ENCODE measurements at places on chromosomes 5 and 9. TPM values are rescaled to one million over a fixed set of nuclear protein-coding genes. Genes with fewer than 3 reads are reported as not detected.

DNA sequence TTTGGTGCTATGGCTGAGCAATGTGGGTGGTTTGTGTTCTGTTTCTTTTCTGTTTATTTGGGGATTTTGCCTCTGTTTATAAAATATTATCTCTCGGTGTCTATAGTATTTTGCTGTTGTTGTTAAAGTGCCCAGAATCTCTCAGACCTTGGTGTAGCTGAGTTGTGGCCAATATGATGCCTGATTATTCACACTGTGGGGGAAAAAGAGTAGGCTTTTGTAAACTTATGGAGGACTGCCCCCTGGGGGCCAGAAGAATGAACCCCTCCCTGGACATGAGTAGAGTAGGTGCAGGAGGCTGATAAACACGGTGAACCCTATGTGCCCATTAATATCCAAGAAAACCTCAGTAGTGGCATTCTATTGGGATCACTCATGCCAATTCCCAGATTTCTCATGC lies 49.0 kb upstream of the DPYSL3 start:
- no peak overlapping the region for H3K4me3 ChIP-seq
- no peak for DNase-seq
- H3K4me1 ChIP-seq, result no peaks in the 10 kb centered on the region
- H3K27me3 ChIP-seq, result no peaks in the 10 kb centered on the region
- no peaks in the 10 kb centered on the region for H3K36me3 ChIP-seq
- H3K27ac ChIP-seq, result no peak overlapping the region

DNA sequence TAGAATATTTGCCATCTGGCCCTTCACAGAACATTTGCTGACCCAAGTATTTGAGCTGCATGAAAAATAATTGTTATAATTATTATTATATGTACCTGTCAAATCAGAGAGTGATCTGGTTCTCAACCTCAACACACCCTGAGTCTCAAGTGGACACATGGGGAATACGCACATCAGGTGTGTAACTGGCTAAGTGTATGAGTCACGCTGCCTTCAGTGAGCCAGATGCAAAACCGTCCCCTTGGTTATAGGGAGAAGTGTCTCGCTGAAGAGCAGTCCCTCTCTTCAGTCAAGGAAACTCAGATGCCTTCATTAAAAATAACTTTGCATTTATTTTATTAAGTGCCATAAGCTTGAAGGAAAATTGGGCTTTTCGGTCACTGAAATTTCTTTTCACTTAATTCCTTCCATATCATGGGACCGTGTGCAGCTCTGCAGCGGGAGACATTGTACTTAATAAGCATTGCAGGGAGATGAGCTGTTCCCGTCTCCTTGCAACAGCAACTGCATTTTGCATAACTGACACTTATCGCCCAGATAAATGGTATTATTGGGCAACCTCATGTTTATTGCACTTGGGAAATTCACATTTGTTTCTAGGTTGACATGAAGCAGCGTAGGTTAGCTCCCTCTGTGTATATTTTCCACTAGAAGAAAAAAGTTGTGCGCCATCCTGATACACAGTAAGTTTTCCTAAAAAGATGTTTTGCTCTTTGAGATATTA lies 512.3 kb upstream of the DAP start:
- H3K27ac ChIP-seq, result no peak overlapping the region
- H3K27me3 ChIP-seq, result peaks cover 2% of the 10 kb centered on the region
- DNase-seq, result no peak
- no peaks in the 10 kb centered on the region for H3K4me1 ChIP-seq

- H3K4me1 ChIP-seq, result no peaks in the 10 kb centered on the region
- no peak overlapping the region for H3K27ac ChIP-seq
- no peaks in the 10 kb centered on the region for H3K36me3 ChIP-seq
Observed at GRCh38 chr9:132127888-132128534, 33.8 kb upstream of the NTNG2 start.

DNA sequence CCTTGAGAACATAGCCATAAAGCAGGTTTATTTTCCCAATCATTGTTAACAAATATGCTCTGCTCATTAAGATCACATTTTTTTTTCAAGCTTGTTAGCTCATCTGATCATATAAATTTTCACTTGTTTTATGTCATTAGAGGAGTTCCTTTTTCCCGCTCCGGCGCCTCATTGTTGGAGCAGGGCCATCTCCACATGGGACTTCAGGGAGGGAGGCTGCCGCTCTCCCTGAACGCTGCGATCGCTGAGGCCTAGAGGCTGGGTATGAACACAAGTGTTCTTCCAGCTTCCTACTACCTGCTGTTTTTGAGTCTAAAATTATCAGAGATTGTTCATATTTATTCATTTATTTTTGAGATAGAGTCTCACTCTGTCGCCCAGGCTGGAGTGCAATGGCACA lies 246.9 kb downstream of the MPDZ start:
- H3K36me3 ChIP-seq, result no peaks in the 10 kb centered on the region
- no peaks in the 10 kb centered on the region for H3K27me3 ChIP-seq
- H3K4me3 ChIP-seq, result no peak overlapping the region
- no peak for DNase-seq
- no peak overlapping the region for H3K27ac ChIP-seq

GRCh38 chr9:23826120-23826629 lies at the start of gene ELAVL2:
Gene ELAVL2, minus strand, starts transcription at chr9:23826240. Its CDS starts 64,006 bp downstream, at chr9:23762234.
- no peaks in the 10 kb centered on the region for H3K36me3 ChIP-seq
- peak within 1 kb of the TSS; percentile 27 for H3K4me3 ChIP-seq
- no peaks in the 10 kb centered on the region for H3K27me3 ChIP-seq
- H3K4me1 ChIP-seq, result no peaks in the 10 kb centered on the region

DNA sequence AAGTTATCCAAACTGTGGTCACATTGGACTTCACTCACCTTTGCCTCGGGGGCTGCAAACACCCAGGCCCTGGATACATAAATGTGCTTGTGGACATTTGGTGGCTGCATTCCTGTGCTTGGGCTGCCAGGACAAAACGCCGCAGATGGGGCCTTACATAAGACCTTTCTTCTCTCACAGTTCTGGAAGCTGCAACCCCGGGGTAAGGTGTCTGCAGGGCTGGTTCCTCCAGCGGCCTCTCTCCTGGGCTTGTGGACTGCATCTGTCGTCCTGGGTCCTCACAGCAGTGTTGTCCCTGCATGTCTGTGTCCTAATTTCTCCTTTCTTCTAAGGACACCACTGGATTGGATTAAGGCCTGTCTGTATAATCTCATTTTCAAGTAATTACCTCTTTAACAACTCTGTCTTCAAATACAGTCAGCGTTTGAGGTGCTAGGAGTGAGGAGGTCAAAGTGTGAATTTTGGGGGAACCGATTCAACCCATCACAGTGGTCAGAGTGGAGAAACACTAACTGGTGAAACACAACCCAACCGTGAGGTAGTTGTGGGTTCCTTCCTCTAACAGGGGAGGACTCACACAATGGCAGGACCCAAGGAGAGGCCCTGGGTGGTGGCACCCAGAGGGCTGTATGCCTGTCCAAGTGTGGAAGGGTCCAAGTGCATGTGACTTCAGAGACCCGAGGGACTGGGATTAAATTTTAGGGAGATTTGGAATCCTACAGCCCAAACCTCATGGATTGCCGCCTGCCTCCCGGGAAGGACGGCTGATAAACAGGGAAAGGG lies 415.6 kb downstream of the IRX2 start:
- no peak overlapping the region for H3K4me3 ChIP-seq
- H3K27me3 ChIP-seq, result no peaks in the 10 kb centered on the region
- no peaks in the 10 kb centered on the region for H3K4me1 ChIP-seq
- no peak overlapping the region for H3K27ac ChIP-seq
- H3K36me3 ChIP-seq, result no peaks in the 10 kb centered on the region
- DNase-seq, result no peak

GRCh38 chr9:28037968-28038367 lies 464.7 kb upstream of the C9orf72 start:
- H3K4me1 ChIP-seq, result no peaks in the 10 kb centered on the region
- H3K27me3 ChIP-seq, result no peaks in the 10 kb centered on the region
- H3K27ac ChIP-seq, result no peak overlapping the region
- no peaks in the 10 kb centered on the region for H3K36me3 ChIP-seq
- DNase-seq, result no peak

DNA sequence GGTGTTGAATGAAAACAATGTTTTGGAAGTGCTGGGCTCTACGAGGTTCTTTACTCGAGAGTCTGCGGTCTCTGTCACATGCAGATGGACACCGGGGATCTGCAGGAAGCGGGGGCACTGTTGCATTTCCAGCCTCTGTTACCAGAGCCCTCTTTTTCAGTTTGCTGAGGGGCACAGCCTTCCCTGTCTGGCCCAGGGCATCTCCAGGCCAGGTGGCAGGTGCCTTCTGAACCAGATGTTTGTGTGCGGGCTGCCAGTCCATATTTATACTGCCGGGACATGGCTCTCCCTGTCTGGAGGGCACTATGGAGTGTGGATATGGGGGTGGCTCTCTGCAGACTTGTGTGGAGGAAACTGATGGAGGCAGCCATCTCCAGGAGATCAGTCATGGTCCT lies 18.7 kb upstream of the POMT1 start:
- no peaks in the 10 kb centered on the region for H3K4me1 ChIP-seq
- DNase-seq, result no peak
- no peak overlapping the region for H3K27ac ChIP-seq
- H3K4me3 ChIP-seq, result no peak overlapping the region
- peaks cover 17% of the 10 kb centered on the region for H3K36me3 ChIP-seq
- H3K27me3 ChIP-seq, result no peaks in the 10 kb centered on the region

GRCh38 chr9:130020618-130021017 lies 22.4 kb downstream of the FNBP1 start:
- no peaks in the 10 kb centered on the region for H3K36me3 ChIP-seq
- peak overlapping the region; percentile 59 for H3K27ac ChIP-seq
- peaks cover 46% of the 10 kb centered on the region for H3K4me1 ChIP-seq
- H3K27me3 ChIP-seq, result no peaks in the 10 kb centered on the region

GRCh38 chr5:161077496-161077895 lies 225.5 kb upstream of the ATP10B start:
- H3K36me3 ChIP-seq, result no peaks in the 10 kb centered on the region
- H3K4me3 ChIP-seq, result no peak overlapping the region
- no peaks in the 10 kb centered on the region for H3K27me3 ChIP-seq
- no peak overlapping the region for H3K27ac ChIP-seq

GRCh38 chr9:12889402-12890106 lies 114.7 kb downstream of the LURAP1L start:
- no peak overlapping the region for H3K4me3 ChIP-seq
- no peaks in the 10 kb centered on the region for H3K27me3 ChIP-seq

DNA sequence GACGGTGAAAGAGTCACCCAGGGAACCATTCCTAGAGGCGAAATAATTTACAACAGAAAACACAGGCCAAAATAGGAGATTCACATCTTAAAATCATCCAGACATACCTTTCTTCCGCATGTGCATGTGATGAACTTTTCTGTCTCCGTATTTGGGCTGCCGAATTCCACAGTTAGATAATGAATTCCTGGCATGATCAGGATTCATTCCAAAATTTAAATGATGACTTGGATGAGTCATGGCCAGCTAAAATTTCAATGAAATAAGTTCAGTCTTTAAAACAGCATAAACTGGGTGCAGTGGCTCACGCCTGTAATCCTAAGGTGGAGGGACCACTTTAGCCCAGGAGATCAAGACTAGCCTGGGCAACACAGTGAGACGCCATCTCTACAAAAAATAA lies 82.7 kb downstream of the DROSHA start:
- H3K4me1 ChIP-seq, result no peaks in the 10 kb centered on the region
- H3K4me3 ChIP-seq, result no peak overlapping the region
- no peaks in the 10 kb centered on the region for H3K27me3 ChIP-seq
- no peak for DNase-seq

GRCh38 chr5:36393656-36394428 lies 92.1 kb upstream of the RANBP3L start:
- DNase-seq, result no peak
- no peaks in the 10 kb centered on the region for H3K36me3 ChIP-seq
- H3K4me3 ChIP-seq, result no peak overlapping the region
- H3K4me1 ChIP-seq, result no peaks in the 10 kb centered on the region
- H3K27ac ChIP-seq, result no peak overlapping the region

- no peak for DNase-seq
- H3K27ac ChIP-seq, result no peak overlapping the region
- H3K27me3 ChIP-seq, result no peaks in the 10 kb centered on the region
- no peaks in the 10 kb centered on the region for H3K36me3 ChIP-seq
- no peaks in the 10 kb centered on the region for H3K4me1 ChIP-seq
Observed at GRCh38 chr5:174177531-174177930, 132.0 kb downstream of the NSG2 start.

DNA sequence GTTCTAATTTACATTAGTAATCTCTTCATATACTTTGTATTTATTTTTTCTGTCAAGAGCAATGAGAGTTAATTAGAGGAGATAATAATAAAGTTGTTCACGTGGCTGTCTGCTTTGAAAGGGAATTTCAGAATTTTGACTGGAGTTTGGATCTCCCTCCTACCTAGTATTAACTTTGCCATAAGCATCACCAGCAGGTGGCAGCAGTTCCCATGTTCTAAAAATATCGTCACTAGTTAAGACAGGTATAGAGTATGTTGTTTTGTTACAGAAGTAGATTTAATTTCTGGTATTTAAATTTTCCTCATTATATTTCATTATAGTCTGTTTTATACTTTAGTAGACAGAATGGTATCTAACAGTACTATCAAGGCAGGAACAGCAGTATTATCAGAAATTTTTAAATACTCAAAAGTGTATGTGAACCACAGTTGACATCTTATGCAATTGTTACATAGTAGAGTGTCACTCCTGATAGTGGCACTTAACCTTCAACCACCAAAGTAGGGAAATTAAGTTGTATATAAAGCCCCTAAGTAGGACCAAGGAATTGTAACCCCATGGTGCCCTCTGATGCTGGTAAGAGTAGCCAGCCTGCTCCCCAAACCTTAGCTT lies 20.4 kb downstream of the GNPDA1 start:
- H3K27me3 ChIP-seq, result no peaks in the 10 kb centered on the region
- no peaks in the 10 kb centered on the region for H3K4me1 ChIP-seq
- no peak for DNase-seq
- H3K27ac ChIP-seq, result no peak overlapping the region

GRCh38 chr5:158770506-158770905 lies 329.2 kb downstream of the EBF1 start:
- DNase-seq, result no peak
- H3K27me3 ChIP-seq, result no peaks in the 10 kb centered on the region
- H3K36me3 ChIP-seq, result no peaks in the 10 kb centered on the region
- H3K27ac ChIP-seq, result no peak overlapping the region

- H3K27me3 ChIP-seq, result no peaks in the 10 kb centered on the region
- no peak for DNase-seq
- H3K36me3 ChIP-seq, result no peaks in the 10 kb centered on the region
- no peak overlapping the region for H3K4me3 ChIP-seq
- no peaks in the 10 kb centered on the region for H3K4me1 ChIP-seq
Observed at GRCh38 chr9:6086006-6086655, 70.7 kb upstream of the RANBP6 start.

DNA sequence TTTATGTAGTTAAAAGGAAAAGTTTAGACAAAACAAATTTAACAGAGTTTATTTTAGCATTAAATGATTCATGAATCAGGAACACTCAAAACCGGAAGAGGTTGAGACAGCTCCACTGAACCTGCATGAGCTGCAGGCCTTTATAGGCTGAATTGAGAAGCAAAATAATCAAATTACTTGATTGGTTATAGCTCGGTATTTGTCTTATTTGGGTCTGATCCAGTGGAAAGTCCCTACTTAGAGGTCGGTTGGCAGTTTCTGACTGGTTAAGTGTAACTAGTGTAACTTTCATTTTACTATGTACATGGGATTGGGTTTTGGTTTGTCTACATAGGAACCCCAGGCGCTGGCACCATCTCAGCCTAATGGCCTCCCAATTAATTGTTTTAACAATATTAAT lies 74.1 kb upstream of the PIK3R1 start:
- no peak overlapping the region for H3K4me3 ChIP-seq
- H3K27ac ChIP-seq, result no peak overlapping the region
- H3K27me3 ChIP-seq, result no peaks in the 10 kb centered on the region
- H3K36me3 ChIP-seq, result no peaks in the 10 kb centered on the region
- no peak for DNase-seq

HBEGF gene
- total RNA-seq, result 5.0 TPM

DAB2 gene
- 1.7 TPM for total RNA-seq

KLF9 gene
- 0.95 TPM for total RNA-seq

DRD1 gene
- total RNA-seq, result 1.0 TPM

C5 gene
- 1.6 TPM for total RNA-seq

FAM193B gene
- 58.5 TPM for total RNA-seq

DBH gene
- not detected for total RNA-seq

MAST4 gene
- 1.8 TPM for total RNA-seq

SOHLH1 gene
- not detected for total RNA-seq

ZNF366 gene
- total RNA-seq, result not detected

Data from Panc1 (cell line).